Cortex of kidney (tissue), 1 donor: ENCODE measurements at places on chromosomes 7 and 10.

- no peak for DNase-seq
Observed at GRCh38 chr7:17311952-17312351, 13.5 kb downstream of the AHR start.

- no peak for DNase-seq
Observed at GRCh38 chr10:131087464-131088215, 223.9 kb downstream of the TCERG1L start.

DNA sequence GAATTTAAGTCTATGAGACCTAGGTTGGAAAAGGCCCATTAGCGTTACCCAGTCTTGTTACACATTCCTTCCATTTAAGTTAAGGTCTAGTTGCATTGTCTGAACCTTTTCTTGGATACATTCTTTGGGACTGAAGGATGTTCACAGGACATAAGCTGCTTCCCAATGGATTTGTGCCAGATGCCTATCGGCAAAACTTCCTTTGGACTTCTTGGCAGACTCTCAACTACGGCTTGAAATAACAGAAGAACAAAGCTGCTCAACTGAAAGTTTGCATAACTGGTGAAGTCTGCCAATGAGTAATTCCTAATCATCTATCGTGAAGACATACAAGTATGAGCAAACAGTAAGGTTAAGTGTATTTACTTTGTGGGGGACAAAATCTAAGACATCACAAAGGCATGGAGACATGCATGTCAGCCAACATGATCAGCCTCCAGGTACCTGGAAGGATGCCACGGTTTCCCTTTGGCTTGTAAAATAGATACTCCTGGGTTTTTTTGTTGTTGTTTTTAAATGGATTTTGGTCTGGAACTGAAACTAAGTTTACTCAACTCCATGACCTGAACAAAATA, 35.4 kb downstream of the MALSU1 start:
- DNase-seq, result no peak

DNA sequence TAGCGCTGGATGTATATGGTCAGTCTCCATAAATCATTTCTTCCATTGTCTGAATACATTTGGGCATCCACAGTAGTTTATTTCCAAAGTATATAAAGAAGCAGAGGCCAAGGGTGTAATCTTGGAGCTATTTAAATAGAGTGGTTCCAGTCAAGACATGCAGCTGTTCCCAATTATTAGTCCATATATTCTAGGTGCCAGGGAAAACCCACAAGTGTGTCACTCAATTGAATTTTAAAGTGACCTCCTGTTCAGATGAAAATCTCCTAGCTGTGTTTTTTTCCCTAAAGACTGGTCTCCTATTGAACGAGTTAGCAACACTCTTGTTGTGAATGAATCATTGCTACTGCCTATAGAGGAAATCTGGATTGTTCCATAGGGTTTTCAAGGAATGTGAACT, 260.2 kb upstream of the BMPER start:
- no peak for DNase-seq

DNA sequence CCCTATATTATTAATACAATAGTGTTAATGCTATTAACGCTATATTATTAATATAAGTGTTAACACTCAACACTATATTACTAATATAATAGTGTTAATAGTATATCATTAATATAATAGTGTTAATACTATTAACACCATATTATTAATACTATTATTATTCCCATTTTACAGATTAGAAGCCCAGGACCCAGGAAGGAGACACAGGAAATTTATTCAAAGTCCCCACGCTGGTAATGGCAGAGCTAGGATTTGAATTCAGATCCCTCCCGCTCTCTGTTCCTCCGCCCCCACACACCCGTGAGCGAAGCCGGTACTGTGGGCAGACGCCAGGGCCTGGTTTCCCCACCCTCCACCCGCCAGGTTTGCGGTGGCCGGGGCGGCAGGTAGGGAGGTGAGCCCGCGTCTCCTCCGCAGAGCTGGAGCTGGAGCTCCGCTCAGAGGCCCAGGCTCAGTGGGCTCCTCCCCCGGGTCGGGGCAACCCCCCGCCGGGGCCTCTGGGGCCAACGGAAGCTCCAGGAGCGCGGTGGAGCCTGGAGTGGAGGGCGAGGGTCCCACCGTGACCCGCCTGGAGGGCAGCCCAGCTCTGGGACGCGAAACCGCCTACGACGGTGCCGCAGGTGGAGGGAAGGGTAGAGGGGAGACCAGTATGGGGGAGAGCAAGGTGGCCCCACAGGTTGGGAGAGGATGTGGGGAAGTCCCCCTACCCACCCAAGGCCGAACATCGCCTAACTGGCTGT, at the start of gene TMEM225B:
TMEM225B (plus strand) TSS at position 506 of the 740 bp plus-strand sequence. CDS start 6,122 bp downstream, outside the sequence.
- no peak for DNase-seq

DNA sequence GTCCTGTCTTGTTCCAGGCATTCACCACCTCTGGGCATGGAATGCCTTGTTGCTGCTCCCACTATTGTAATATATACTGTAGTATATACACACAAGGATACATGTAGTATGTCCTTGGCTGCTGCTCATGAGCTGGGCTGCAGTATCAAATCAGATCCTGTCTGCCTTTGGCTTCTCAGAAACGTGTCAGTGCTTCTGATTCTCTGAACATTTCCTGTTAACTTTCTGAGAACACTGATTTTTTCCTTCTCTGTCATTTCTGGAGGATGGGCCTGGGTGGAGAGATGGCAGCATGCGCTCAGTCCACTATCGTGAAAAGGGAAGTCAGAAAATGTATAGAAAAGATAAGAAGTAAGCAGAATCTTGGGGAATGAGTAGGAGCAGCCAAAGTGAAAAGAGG, 12.2 kb downstream of the SFTPA2 start:
- DNase-seq, result no peak

GRCh38 chr7:130970696-130971095, 236.7 kb upstream of the KLF14 start:
- no peak for DNase-seq

- no peak for DNase-seq
Observed at GRCh38 chr7:151711906-151712809, 164.8 kb downstream of the PRKAG2 start.

GRCh38 chr7:107782374-107782773, 20.6 kb downstream of the SLC26A3 start:
- no peak for DNase-seq

GRCh38 chr10:29392376-29393021, 103.6 kb downstream of the LYZL1 start:
- DNase-seq, result no peak

- DNase-seq, result no peak
Observed at GRCh38 chr10:78236416-78237015, 202.9 kb downstream of the RPS24 start.

DNA sequence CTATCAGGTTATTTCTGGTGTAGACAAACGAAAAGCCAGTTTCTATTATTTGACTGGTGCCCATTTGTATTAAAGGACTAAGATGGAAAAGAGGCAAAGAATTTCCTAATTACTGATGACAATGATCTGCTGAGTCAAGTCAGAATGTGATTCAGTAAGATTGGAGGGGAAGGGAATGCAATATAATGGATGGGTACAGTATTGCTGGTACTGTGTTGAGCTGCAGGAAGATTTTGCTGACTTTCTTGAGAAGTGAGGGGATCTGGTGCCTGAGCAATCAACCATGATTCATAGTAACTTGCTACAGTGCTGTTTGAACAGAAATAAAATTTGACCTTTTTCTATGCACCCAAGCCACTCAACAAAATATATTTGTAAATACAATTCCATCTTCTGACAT, 139.1 kb upstream of the RHEB start:
- DNase-seq, result no peak

- no peak for DNase-seq
Observed at GRCh38 chr10:8554574-8554973, 500.1 kb downstream of the GATA3 start.

- DNase-seq, result no peak
Observed at GRCh38 chr10:86262688-86263181, 103.9 kb downstream of the GRID1 start.
